ENCODE measurements at places on chromosomes 6 and 20.

- no peak for DNase-seq
These were observed 68.7 kb upstream of the RNF24 start for GRCh38 chr20:4084096-4084495.

DNA sequence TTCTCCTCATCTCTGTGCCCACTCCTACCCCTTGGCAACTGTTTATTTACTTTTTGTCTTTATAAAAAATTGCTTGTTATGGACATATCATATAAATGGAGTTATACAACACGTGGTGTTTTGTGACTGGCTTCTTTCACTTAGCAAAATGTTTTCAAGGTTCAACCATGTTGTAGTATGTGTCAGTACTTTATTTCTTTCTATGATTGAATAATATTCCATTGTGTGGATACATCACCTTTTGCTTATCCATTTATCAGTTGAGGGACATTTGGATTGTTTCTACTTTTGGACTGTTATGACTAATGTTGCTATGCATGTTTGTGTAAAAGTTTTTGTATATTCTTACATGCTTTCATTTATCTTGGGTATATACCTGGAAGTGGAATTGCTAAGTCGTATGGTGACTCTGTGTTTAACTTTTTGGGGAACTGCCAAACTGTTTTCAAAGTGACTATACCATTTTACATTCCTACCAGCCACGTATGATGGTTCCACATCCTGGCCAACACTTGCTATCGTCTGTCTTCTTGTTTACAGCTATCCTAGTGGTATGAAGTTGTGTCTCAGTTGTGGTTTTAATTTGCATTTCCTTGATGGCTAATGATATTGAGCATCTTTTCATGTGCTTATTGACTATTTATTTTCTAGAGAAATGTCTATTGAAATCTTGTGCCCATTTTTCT is 84.4 kb downstream of the SLX4IP start:
- DNase-seq, result no peak

DNA sequence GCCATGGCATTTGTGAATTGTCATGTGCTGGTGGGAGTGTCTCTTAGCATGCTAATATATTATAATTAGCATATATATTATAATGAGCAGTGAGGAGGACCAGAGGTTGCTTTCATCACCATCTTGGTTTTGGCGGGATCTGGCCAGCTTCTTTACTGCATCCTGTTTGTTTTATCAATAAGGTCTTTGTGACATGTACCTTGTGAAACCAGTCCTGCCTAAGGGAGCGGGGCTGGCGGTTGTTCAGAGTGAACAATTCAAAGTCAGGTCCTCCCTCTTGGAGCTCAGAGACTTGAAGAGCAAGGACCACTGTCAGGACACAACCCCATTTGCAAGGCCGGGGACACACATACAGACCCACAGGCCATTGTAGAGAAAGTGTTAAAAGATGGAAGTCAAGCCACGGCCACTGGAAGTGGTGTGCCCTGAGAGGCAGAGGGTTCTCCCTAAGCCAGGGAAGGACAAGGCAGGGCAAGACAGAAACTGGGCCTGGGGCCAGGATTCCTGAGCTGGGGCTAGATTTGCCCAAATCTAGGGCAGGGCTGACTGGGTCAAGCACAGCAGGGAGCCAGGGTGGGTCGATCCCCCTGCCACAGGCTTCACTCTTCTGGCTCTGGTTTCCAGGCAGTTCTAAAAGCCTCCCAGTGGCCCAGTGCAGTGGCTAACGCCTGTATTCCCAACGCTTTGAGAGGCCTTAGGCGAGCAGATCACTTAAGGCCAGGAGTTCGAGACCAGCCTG is 14.2 kb downstream of the SLC52A3 start:
- DNase-seq, result no peak

GRCh38 chr6:11770546-11771466 is 7.8 kb downstream of the ADTRP start:
- DNase-seq, result no peak

DNA sequence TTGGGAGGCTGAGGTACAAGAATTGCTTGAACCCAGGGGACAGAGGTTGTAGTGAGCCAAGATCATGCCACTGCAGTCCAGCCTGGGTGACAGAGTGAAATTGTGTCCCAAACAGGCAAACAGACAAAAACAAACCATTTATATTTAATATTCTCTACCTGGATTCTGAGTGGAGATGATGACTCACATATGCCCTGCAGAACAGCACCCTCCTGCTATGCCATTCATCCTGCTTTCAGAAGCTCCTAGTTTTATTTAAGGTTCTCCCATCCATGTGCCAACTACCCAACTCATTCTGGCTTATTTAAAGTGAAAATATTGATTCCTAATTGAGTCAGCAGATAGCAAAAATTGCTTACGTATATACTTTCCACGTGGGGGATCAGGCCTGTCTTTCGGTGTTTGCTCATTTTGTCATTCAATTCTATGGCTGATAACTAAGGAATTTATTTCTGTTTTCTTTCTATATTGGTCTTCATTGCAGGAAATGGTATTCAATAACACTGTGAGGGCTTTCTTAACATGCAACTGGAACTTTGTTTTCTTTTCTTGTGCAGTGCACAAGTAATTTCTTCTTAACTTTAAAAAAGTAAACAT is 459.1 kb upstream of the JAG1 start:
- DNase-seq, result no peak

DNA sequence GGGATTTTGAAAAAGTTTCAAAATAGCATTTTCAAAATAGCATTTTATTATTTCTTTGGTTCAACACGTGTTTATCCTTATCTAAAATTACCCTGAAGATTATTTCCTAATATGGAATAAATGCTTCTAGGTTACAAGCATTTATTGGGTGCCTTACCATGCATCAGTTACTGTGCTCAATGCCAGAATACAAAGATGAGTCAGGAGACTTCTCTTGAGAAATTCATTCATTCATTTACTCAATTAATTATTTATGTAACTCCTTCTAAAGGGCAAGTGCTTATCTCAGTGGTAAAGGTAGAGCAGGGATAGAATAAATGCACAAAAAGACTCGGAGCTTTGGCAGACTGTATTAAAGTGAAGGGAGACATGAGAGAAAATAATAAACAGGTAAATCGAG is 150.1 kb upstream of the PDE7B start:
- DNase-seq, result no peak

DNA sequence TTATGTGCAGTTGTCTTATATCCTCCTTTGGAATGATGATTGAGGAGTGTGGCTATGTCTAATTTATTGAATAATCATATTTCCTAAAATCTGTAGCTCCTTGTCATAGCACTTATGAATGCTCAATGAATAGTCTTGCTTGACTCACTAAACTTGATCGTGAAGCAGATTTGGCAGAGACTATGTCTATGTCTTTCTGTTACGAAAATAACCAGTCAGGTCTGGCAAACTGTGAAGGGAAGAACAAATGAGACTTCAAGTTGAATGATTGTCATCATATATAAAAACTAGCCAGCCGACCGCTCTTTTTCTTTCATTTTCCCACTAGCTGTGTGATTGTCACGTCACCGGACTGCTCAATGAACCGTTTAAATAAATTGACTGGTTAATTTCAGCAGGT is 1303.9 kb upstream of the GJE1 start:
- no peak for DNase-seq

- DNase-seq, result no peak
These were observed 31.2 kb downstream of the TTLL9 start for GRCh38 chr20:31901615-31902014.

DNA sequence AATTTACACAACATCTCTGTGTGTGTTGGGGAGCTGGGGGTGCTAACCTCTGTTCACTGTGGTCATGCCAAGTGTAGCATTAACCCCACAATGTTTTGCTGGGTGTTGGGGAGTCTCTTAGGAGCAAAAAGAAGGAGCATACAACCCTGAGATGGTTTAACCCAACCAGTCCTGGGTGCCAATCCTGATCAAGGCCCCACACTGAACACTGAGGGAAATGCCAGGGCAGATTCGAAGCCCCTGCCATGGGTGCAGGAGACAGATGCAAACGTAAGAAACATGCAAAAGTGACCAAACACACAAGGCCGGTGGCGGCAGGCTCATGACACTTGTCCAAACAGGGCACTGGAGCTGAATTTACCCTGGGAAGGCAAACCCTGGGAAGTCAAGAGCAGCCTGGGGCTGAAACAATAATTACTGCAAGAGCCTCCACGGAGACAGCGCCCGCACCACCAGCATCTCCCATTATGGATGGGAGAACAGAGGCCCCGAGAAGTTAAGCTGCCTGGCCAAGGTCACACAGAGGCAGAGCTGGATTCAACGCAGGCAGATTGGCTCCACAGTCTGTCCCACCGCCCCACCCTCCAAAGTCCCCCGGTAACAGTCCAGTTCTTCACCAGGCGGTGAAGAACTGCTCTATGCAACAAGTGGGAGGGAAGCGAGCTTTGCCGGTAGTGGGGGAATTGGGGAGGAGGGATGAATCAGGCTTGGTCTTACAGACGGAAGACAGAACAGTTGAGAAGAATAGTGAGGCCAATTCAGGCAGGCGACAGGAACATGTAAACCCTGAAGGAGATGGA is 8.5 kb downstream of the ACSS1 start:
- no peak for DNase-seq

DNA sequence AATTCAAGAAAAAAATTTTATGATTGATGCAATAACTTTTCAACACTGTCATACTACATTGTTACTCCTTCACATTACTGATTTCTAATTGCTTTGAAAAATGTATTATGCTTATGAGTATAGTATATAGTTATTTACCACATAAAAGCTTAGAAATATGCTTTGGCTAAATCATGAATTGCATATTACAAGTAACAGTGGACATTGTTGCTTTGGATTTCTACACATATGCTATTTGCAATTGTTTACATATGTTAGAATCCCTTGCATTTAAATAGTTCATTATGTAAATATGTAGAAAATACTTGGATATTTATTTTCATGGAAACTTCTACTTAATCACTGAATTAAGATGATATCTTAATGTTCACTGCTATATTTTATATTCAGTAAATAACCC is 577.5 kb downstream of the QKI start:
- DNase-seq, result no peak

- DNase-seq, result no peak
These were observed 151.6 kb downstream of the SASH1 start for GRCh38 chr6:148494226-148494625.

DNA sequence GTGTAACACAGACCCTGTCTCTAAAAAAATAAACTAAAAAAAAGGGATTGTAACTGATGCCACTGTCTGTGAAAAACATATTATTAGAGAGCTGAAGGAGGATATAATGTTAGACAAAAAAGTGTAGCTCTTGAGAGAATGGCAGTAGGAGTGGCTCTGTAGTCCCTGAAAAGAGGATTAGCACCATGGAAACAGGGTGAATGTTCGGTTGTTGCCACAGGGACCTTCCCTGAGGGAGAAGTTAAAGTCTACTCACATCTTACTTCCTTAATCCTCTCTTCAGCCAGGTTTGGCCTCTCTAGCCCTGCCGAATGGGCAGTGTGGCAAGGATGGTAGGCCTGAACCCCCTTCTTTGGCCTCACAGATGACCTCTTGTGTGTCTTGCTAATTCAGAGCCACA is 12.1 kb downstream of the SCAND1 start:
- no peak for DNase-seq

DNA sequence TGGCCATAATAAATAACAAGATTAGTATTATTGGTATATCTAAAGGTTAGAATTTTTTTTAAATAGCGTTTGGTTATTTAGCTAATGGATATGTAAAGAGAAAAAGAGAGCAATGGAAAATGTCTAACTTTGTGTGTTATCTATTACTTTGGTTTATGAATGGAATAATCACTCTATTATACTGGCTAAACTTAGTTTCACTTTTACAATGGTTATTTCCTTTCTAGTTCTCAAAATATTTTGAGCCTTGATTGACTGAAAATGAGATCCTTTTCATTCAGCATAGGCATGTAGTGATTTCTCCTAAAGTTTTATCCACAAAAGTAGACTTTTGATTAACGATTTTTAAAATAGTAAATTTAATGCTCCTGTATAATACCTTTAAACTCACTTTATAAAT is 51.6 kb upstream of the MLIP start:
- no peak for DNase-seq

- no peak for DNase-seq
These were observed 441.5 kb upstream of the CDH4 start for GRCh38 chr20:60810561-60810960.

DNA sequence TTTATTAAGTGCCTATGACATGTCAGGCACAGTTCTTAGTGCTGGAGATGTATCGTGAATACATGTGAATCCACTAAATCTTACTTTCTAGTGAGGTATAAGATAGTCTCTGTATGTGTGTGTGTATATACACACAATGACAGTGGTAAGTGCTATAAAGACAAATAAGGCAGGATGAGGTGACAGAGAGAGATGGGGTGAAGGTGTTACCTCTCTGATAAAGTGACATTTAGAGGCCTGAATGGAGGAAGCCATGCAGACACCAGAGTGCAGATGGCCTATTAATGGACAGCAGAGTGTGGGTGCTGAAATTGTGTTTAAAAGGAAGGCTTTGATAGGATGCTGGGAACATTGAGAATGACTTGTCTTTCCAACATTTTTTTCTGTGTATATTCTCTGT is 454.3 kb downstream of the CDC5L start:
- DNase-seq, result no peak

GRCh38 chr6:85637579-85637978 is 5.1 kb downstream of the SYNCRIP start:
- no peak for DNase-seq

- DNase-seq, result no peak
These were observed 34.2 kb downstream of the PTPRT start for GRCh38 chr20:43155366-43156100.

- no peak for DNase-seq
These were observed 354.2 kb downstream of the GRIK2 start for GRCh38 chr6:101747716-101748115.

GRCh38 chr6:170344631-170345576 is 38.3 kb downstream of the FAM120B start:
- DNase-seq, result no peak

DNA sequence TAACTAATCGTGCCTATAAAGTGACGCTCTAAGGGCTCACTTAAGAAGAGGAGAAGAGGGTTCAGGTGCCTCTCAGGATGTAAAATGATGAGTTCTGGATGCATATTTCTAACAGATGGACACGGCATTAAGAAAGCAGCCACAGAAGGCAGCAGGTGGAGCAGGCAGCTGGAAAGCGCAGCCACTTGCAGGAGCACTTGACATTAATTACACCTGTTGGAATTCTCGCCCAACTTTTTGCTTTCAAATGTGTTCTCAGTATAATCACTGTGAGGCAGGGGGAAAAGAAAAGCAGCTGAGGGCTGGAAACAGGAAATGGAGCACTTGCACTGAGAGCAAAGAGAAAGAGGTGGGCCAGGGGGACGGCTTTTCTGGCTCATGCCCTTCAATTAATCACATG is 164.2 kb downstream of the NKAIN2 start:
- peak; percentile 99 for DNase-seq

GRCh38 chr20:58557733-58558342 is 42.6 kb upstream of the APCDD1L start:
- no peak for DNase-seq

- no peak for DNase-seq
These were observed 15.0 kb upstream of the ABHD16B start for GRCh38 chr20:63846128-63846771.

- no peak for DNase-seq
These were observed 1143.8 kb upstream of the MAP3K7 start for GRCh38 chr6:91730710-91731109.

- no peak for DNase-seq
These were observed 25.1 kb upstream of the RPP40 start for GRCh38 chr6:5028921-5029320.
